ENCODE measurements at places on chromosomes 1 and 21.

DNA sequence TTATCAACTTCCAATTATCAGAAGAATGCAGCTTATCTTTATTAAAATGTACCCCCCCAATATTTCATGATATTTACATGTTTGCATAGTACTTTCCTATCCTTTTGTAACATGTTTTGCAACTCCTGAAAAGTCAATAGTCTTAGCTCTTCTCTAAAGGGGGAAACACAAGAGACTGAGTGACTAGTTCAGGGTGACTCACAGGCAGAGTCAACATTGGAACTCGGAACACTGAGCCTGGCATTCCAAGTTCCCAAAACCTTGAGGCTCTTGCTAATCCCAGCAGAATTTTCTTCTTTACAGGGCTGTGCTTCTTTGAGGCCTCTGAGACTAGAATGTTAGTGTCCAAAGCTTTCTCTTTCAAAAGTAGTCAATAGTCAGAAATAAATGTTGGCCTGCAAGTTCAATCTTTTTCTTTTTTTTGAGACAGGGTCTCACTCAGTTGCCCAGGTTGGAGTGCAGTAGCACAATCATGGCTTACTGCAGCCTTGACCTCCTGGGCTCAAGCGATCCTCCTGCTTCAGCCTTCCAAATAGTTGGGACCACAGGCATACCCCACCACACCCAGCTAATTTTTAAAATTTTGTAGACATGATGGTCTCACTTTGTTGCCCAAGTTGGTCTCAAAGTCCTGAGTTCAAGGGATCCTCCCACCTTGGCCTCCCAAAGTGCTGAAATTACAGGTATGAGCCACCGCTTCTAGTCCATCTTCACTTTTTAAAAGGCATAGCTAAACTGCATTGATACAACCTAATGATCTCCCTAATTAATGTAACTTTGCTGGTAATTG lies 37.5 kb downstream of the ZNF281 start:
- peak; percentile 12 for DNase-seq

DNA sequence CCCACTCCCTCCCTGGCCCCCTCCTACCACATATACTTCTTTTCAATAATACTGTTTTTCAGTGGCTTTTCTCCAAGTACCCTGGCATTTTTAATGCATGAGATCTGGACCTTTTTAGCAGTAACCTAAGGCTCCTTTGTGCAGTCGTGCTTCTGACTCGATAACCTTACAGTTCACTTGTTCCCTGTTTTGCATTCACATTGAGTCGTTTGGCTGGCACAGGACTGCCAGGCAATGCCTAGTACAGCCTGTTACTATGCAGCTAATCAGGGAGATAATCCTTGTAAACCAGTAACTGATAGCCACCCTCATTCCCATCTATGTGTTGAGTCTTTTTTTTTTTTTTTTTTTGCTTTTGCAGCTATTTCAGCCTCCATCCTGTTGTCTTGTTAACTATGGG lies 3.7 kb downstream of the ATP1B1 start:
- DNase-seq, result no peak

- no peak for DNase-seq
Measured at GRCh38 chr1:87399264-87399663, 70.6 kb downstream of the LMO4 start.

DNA sequence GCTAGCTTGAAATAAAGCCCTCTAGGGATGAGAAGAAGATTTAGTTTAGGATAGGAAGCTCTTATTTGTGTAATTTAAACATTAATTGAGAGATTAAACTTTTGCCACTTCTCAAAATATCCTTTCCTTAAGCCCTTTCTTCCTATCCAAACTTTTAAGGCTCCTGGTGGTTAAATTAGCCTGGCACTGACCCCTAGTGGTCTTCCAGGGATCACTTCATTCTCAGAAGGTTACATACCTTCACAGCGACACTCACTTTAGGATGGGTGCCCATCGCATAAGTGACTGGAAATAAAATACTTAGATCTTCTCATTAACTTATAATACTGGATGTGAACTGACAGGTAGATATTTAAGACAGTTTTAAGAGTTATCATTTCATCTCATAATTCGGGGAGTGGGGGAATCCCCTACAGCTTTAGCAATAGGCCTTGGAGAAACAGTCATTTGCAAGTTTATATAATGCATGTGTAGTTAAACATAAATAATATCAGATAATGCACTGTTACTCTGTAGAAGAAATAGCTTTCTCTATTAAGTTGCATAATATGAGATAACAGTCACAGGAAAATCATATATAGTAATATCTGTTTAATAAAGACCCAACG lies 7.4 kb downstream of the LHX9 start:
- peak; percentile 39 for DNase-seq

DNA sequence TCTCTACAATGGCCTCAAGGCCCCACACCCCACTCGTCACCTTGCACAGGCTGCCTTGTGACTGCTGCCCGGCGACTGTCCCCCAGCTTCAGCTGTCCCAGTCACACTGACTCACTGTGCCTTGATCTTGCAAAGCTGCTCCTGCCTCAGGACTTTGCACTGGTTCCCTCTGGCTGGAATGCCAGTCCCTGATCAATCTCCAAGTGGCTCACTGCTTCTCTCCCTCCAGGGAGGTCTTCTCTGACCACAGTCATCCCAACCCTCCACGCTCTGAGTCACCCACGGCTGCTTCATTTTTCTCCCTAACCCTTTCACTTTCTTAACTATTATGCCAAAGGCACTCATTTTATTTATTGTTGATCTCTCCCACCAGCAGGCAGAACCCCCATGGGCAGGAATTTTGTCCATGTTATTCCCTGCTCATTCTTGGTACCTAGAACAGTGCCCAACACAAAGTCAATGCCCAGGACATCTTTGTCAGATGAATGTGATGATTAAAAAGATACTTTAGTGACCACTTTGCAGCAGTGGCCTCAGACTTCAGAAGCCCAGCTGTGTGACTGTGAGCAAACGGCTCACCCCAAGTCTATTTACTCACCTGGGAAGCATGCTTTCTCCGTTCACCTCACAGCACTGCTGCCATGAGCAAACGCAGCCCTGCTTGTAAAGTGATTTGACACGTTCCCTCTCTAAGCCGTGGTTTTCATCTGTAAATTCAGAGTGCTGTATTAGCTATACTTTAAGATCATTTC lies 53.4 kb downstream of the ZBTB18 start:
- DNase-seq, result no peak
